DMS79 (cell line): ENCODE measurements at places on chromosomes 4 and X.

- DNase-seq = no peak
Measured at GRCh38 chr4:24476282-24476681, 108.1 kb downstream of the DHX15 start.

- DNase-seq = no peak
Measured at GRCh38 chr4:168882650-168883233, 127.3 kb downstream of the CBR4 start.

GRCh38 chrX:122422547-122422946 is 761.5 kb upstream of the GRIA3 start:
- DNase-seq = no peak

DNA sequence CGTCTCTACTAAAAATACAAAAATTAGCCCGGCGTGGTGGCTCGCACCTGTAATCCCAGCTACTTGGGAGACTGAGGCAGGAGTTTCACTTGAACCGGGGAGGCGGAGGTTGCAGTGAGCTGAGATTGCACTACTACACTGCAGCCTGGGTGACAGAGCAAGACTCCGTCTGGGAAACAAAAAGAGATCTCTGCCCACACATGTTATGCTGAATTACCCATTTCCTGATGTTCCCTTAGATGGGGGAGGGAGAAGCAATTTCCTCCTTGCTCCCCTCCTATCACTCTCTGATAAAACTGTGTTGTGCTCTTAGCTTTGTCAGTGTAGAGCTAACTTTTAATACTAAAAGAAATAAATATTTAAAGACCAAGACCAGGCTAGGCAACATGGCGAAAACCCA is 102.5 kb downstream of the LARP7 start:
- no peak for DNase-seq

GRCh38 chr4:70722199-70722791 is 531 bp downstream of the RUFY3 start:
- DNase-seq = no peak

DNA sequence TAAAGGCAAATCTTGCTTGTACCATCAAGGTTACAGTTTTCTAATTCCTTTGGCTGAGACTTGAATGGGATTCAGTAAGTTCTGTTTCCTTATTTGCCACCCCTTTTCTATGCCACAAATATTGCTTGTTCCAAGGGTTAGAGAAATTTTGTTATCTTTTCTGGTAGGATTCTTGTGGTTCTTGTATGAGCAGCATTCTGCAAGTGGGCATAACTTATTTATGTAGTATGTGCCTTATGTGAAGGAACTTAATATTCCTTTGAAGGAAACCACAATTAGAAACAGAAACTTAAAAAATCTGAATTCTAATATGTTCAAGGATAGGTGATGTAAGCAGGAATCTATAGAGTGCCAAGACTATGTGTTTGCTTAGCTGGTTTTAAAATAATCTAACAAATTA is 53.1 kb upstream of the TSPAN5 start:
- no peak for DNase-seq

GRCh38 chr4:149095811-149096210 is 653.6 kb upstream of the NR3C2 start:
- DNase-seq = no peak
